ENCODE measurements at places on chromosomes 6 and 20.

- no peak for DNase-seq
These were observed 14.9 kb downstream of the BPIFA1 start for GRCh38 chr20:33250666-33251065.

GRCh38 chr6:131980791-131981623 lies 29.8 kb upstream of the CCN2 start:
- no peak for DNase-seq

DNA sequence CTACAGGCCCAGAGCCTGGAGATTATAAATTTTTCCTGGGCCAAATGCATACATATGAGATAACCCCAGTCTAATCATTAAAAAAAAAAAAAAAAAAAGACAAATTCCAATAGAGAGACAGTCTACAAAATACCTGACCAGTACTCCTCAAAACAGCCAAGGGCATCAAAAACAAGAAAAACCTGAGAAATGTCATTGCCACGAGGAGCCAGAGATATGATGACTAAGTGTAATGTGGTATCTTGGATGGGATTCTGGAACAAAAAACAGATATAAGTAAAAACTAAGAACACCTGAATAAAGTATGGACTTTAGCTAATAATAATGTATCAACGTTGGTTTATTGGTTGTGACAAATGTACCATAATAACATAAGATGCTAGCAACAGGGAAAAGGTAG lies 24.9 kb downstream of the UBE2V1 start:
- no peak for DNase-seq

DNA sequence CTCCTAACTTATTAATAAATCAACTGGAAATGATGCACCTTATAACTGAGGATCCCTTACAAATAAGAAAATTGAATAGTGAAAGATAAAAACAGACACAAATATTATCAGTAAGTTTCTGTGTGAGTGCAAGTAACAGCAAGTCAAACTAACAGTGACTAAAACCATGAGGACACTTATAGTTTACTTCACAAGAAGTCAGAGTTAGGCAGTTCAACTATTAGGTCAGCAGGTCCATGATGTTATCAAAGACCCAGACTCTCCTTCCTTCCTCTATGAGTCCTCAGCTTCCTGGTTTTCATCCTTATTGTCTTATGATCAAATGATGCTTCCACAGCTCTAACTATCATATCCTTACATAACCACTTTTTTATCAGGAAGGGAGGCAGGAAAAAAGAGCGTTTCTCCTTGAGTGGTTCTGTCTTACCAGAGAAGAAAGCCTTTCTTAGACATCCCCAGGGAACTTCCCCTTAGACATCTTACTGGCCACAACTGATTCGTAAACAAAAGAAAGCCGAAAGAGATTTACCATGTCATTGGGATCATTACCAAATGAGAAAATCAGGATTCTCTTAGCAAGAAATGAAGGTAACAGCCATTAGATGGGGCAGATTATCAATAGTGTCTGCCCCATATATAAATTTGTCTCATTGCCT lies 114.3 kb upstream of the LRFN2 start:
- DNase-seq, result no peak

- no peak for DNase-seq
These were observed 38.0 kb upstream of the APCDD1L start for GRCh38 chr20:58553166-58553696.

DNA sequence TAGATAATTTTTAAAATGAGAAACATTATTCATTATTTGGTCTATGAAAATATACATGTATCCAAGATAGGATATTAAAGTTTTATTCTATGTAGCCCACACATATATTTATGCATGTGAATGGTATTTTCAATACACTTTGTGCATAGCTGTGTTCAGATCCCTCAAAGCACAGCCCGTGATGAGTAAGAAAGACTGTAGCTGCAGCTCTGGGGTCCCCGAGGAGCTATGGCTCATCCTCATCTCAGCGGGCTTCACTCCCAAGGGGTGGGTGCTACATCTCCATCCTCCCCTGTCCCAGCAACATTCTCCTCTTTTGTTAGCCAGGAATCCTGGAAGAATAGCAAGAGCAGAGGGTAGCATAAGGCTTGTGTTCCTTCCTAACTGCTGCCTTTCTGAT lies 130.8 kb downstream of the SAMD5 start:
- DNase-seq, result no peak
